ENCODE measurements at places on chromosomes 12 and 14. TPM values are rescaled to one million over a fixed set of nuclear protein-coding genes. Genes with fewer than 3 reads are reported as not detected.
A peak's percentile ranks its signal among the peaks of the same experiment; 100 is the strongest.

DNA sequence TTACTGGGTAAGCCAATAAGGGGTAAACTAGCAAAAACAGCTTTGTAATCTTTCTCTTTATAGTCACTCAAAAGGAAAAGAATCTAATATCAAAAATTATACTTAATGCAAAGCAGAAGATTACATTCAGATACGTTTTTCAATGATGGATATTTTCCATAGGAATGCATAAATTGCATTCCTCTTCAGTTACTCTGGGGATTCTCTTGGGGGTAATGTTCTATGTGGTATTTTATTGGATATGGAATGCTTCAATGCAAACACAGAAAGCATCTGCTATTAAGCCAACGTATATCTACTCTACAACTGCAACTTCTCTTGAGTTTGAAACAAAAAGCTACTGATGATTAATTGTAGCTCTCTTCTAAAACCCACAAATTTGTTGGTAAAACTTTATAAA is 106.0 kb downstream of the SLC41A2 start:
- DNase-seq = no peak

DNA sequence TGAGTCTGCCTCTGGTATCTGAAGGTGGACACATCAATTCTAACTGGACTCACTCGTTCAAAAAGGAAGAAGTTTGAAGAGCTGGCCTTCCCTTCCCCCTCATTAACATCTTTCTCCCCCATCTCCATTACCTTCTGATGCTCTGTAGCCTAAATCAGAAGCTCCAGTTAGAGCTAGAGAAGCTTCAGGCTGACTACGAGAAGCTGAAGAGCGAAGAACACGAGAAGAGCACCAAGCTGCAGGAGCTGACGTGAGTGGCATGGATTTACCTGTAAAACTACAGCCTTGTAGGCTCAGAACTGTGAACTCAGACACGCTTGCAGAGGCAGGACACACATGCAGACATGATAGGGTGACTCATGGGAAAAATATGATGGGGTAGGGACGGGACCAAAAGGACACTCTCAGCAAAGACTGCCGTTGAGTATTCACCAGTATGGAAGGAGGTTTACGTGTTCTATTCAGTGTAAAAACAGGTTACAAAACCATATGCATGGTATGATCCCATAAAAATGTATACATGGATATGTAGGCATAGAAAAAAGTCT is 14.3 kb upstream of the PIP4K2C start:
- DNase-seq = no peak

DNA sequence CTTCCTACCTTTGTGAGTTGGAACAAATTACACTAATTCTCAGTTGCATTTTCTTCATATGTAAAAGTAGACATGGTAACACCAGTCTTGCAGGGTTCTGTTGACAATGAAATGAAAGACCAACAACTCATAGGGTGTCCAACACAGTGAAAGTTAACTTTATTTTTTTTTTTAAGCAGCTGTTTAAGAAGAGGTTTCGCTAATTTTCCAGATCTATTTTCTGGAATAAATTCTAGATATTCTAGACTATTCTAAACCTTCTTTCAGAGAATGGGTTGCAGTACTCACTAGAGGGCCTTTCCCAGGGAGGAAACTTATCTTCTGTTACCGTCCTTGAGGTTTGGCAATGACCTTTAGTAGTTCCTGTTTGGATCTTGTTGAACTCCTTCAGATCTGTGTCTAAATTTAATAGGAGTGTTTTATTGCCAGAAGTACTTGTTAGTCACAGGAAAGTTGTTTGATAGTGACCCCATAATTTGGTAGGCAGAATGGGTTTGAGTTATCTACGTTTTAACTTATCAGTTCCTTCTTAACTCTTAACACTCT is 2.8 kb upstream of the ART4 start:
- no peak for DNase-seq

- no peak for DNase-seq
Measured at GRCh38 chr12:124694250-124694649, 126.8 kb upstream of the NCOR2 start.

DNA sequence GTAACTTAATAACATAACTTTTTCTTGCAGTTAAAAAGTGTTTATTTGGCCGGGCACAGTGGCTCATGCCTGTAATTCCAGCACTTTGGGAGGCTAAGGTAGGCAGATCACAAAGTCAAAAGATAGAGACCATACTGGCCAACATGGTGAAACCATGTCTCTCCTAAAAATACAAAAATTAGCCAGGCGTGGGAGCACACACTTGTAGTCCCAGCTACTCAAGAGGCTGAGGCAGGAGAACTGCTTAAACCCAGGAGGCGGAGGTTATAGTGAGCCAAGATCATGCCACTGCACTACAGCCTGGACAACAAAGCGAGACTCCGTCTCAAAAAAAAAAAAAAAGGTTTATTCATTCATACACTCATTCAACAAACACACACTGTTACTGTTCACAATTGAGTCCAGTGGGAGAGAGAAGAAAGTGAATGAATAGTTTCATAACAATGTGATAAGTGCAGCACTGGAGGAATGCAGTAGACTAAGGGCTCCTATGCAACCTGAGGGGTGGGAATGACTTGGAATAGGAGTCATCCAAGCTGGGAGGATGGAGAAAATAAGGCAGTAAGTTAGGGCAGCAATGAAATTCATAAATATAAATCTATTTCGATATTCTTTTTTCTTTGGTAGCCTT is 19.8 kb downstream of the DAD1 start:
- no peak for DNase-seq

- DNase-seq = no peak
Measured at GRCh38 chr12:117441751-117442150, 80.3 kb upstream of the NOS1 start.

GRCh38 chr14:64610049-64610746 is 60.4 kb downstream of the PPP1R36 start:
- DNase-seq = no peak

DNA sequence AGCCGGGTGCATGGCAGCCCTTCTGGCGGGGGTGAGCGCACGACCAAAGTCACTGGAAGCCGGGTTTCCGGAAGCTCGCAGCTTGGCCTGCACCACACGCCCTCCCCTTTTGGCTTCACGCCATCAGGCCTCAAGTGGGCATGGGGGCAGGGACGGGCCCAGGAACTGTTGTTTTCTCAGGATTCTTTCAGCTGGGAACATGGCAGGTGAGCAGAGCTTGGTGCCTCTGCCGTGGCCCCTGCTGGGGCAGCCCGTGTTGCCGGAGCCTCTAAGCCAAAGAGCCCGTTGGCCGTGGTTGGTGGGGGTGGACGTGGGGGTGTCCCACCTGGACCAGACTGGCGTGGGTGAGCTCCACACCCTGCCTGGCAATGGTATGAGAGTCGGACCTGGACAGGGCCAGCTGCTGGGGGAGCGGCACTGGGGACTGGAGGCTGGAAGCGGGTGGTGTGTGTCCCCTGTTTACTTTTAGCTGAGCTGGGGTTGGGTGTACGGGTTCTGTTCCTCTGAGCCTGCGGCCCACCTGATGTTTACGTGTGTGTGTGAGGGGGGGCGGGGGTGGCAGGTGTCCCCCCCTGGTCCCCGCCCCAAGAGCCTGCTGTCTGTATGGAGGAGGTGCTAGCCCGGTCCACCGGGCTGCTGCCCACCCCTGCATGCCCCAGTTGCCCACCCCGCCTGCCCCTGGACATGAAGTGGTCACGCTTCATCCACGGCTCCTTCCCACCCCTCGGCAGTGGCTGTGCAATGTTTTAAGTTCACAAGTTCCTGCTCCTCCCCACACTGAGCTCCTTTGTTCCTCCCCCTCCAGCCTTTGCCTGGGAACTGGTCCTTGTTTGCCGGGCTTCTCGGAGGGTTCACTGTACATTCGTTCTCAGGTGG is 28.7 kb upstream of the PLD4 start:
- DNase-seq = no peak

- no peak for DNase-seq
Measured at GRCh38 chr12:11496157-11496851, 100.9 kb upstream of the PRB2 start.

DNA sequence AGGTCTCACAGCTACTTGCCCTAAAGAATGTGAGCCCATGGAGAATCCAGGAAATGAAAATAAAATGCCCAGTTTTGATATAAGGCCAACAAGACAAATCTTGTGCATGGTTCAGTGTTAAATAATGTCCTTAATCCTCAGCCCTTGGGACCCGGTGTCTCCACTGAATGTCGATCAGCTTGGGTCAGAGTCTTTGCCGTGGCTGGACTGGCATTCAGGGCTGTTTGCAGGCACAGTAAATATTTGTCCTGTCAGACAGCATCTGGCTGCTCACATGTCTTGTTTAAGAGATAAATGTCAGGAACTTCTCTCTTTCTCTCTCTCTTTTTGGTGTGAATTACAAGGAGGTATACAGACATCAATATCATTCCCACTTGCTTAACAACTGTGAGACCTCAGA is 452.5 kb downstream of the FUT8 start:
- no peak for DNase-seq

DNA sequence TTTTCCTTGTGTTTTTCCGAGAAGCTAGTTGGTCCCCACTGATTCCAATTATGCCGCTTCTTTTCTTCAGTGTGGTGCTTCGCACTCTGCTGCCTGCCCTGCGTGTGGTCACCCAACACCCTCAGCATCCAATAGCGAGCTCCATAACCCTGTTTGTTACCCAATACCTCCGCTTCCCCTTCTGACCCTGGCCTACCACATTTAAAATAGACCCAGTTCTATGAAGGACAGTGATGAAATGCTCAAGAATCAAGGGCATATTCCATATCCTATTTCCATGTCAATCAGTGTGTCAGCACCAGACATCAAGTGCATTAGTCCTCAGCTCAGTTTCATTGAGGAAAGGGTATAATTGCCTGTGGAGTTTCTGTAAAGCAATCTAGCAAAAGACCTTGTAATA is 9.5 kb downstream of the NDRG2 start:
- no peak for DNase-seq

DNA sequence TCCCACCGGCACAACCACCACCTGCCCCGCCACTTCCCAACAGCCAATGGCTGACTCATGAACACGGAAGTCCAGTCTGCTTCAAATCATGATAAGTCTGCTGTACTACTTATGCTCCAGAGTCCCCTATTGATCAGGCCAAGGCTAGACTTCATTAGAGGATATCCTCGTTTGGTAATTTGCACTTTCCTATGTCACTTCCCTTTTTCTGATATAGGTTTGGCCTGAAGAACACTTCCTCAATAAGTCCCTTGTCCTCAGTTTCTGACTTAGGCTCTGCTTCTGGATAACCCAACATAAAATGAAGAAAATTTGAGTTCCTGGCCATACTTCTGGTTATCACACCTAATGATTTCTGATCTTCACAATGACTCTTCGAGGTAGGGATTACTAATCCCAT is 45.3 kb downstream of the IFNG-AS1 start:
- DNase-seq = no peak

DNA sequence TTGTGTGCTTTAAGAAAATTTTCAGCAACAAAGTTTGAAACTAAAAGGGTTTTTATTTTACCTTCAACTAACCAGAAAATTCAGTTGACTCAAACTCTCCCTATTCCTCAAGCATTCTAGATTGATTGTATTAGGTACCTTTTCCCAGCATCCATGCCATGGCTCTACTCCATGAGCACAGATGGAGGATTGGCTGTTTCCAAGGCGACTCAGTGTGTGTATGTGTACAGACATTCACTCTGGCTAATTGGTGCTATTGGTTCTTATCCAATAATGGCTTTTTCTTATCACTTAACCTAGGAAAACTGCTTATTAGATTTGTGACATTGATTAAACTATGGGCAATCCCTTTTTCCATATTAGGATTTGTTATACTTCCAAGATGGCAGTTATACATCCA is 202.6 kb downstream of the ANO6 start:
- no peak for DNase-seq

GRCh38 chr12:53564941-53565340 is 57.7 kb upstream of the NPFF start:
- DNase-seq = no peak

- no peak for DNase-seq
Measured at GRCh38 chr12:45913631-45914030, 76.7 kb downstream of the SCAF11 start.

DNA sequence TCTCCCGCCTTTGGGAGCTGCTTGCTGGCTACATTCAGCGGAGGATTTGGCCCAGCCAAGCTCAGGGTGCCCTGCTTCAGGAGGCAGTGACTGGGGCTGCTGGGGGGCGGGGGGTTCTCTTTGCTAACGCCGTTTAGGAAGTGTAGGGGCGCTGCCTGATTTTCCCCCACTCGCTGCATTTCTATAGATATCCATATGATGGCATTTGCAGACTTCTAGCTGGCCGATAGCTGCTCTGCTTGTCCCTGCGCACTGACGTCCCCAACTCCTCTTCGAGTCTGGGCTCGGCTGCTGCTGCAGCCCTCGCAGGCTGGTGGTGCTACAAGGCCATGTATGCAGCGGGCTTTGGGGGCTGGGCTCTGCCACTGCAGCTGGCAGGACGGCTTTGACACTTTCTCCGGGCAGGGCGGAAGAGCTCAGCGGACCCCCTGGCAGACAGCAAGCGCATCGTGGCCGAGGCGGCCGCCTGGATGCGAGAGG is 3.1 kb downstream of the LRFN5 start:
- DNase-seq = no peak

GRCh38 chr14:46769292-46769691 is 117.7 kb upstream of the RPL10L start:
- DNase-seq = no peak

- DNase-seq = peak; percentile 29
Measured at GRCh38 chr14:34227834-34228649, 234.0 kb downstream of the SPTSSA start.

- DNase-seq = no peak
Measured at GRCh38 chr14:103803661-103804060, 43.7 kb downstream of the PPP1R13B start.

DNA sequence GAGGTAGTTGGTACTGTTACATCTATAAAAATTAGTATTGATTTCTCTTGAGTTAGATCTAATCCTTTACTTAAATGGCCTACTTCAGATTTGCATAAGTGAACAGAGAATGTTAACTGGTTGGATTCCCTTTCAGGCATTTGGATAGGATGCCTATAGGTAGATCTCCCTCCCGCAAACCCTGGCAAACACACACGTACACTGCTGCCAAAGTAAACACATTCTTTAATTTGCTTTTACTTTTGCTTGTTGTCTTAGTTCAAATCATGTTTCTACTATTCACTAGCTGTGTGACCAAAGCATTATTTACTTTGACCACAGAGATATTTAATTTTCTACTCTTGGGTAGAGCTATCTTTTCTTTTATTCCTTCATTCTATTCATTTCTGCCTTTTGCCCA is 936.1 kb upstream of the FBXO33 start:
- no peak for DNase-seq

DNA sequence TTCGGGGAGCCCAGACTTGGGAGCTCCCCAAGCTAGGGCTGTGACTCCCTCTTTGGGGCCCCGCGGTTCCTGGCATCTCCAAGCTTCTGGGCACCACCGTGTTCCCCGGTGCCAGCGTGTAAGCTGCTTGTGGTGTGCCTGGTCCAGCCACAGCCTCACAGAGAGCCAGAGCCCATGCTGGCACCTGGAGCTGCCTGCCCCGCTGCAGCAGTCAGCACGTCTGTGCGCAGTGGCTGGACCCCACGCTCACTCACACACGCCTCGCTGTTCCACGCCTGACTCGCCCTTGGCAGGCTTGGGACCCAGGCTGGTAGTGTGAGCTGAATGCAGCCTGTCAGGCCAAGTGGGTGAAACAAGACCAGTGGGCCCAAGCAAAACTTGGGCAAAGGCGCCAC is 34.5 kb downstream of the APAF1 start:
- no peak for DNase-seq

GRCh38 chr12:48183091-48183875 is at the start of gene CCDC184:
TSS of gene CCDC184 (plus strand) at chr12:48183644. CDS start at chr12:48184123, 479 bp downstream.
- peak; percentile 67 for DNase-seq

E2F7 gene
- polyA plus RNA-seq = 6.4 TPM

C12orf50 gene
- 0.27 TPM for polyA plus RNA-seq

RNFT2 gene
- 8.0 TPM for polyA plus RNA-seq

GDF11 gene
- polyA plus RNA-seq = 18.2 TPM

PGF gene
- 7.0 TPM for polyA plus RNA-seq

TAS2R43 gene
- polyA plus RNA-seq = not detected

RAPGEF3 gene
- polyA plus RNA-seq = 112 TPM

PRICKLE1 gene
- polyA plus RNA-seq = 55.7 TPM

CLEC7A gene
- polyA plus RNA-seq = 1.4 TPM
